ENCODE measurements at places on chromosomes 7 and 10.

DNA sequence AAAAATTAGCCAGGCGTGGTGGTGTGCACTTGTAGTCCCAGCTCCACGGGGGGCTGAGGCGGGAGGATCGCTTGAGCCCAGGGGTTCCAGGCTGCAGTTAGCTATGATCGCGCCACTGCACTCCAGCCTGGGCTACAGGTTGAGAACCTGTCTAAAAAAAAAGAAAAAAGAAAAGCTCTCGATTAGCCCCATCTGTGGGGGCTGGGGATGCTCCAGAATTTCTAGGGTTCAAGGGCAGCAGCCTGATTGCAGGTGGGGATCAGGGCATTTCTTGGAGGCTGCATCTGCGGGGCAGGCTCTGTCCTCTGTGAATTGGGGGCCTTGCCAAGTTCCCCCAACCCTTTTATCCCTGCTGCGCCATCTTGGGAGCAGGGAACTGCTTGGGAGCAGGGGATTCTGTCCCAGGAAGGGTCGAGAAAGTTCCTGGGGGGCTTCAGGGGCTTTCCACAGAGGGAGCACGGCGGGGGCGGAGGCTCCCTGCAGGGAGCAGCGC, 651 bp upstream of the ARPC1A start:
- no peak for DNase-seq

GRCh38 chr10:25758041-25758457, 176.0 kb upstream of the MYO3A start:
- no peak for DNase-seq

DNA sequence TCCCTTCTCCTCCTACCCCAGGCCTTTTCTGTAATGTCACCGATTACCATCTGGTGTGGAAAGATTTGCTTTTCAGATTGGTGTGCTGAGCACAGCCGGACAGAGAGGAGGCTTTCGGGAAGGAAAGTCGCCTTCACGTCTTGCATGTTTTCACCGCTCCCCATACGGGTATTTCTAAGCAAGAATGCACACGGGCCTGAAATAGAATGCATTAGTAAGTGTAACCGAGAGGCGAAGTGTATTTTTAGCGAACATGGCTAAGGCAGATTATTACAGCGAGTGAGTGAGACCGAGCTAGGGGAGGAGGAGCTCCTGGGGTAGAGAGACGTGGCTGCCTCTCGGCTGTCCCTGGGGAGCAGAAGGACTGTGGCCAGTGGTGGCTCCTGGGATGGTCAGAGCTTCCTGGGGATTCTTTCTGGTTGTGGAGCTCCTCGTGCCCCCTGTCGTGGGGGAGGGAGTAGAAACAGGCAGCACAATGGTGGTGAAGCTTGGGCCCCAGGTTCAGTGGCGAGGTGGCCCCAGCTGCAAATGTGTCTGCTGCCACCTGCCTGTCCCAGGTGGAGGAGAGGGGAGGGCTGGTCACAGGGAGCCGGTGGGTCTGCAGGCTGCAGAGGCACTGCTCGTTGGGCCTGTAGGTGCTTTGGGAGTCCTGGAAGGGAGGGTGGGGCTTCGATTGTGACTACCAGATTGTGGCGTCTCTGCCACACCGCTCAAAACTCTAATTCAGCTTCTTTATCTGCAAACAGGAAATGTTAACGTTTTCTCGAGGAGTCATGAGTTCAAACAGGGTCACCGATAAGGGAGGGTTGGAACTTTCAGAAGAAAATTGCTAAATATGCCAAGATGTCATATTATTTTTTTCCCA, 135.8 kb downstream of the CAMK1D start:
- DNase-seq = no peak

DNA sequence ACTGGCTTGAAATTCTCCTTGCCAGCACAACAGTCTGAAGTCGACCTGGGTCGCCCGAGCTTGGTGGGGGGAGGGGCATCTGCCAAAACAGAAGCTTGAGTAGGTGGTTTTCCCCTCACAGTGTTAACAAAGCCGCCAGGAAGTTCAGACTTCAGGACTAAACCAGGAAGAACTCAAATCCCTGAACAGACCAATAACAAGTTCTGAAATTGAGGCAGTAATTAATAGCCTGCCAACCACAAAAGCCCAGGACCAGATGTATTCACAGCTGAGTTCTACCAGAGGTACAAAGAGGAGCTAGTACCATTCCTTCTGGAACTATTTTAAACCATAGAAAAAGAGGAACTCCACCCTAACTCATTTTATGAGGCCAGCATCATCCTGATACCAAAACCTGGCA, 45.3 kb downstream of the LRRC72 start:
- no peak for DNase-seq

DNA sequence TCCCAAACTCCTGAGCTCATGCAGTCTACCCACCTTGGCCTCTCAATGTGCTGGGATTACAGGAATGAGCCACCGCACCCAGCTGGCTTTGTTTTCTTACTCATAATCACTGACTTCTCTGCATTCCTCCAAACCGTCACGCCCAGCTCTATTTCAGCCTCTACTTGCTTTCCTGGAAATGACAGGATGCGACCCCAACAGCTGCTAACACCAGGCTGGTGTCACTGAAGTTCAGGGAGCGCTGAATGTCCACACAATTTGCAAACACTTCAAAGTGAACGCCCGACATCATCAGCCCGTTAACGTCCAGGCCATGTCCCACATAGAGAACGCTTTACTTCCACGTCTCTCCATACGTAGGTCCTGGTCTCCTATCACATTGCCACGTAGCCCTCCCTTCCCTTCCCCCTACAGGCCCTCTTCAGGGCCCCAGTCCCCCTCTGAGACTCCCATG, 12.8 kb upstream of the PROSER2 start:
- DNase-seq = no peak

All from epithelial cell of proximal tubule (primary cell).